H9 (cell line): ENCODE measurements at places on chromosomes 12 and 14.

DNA sequence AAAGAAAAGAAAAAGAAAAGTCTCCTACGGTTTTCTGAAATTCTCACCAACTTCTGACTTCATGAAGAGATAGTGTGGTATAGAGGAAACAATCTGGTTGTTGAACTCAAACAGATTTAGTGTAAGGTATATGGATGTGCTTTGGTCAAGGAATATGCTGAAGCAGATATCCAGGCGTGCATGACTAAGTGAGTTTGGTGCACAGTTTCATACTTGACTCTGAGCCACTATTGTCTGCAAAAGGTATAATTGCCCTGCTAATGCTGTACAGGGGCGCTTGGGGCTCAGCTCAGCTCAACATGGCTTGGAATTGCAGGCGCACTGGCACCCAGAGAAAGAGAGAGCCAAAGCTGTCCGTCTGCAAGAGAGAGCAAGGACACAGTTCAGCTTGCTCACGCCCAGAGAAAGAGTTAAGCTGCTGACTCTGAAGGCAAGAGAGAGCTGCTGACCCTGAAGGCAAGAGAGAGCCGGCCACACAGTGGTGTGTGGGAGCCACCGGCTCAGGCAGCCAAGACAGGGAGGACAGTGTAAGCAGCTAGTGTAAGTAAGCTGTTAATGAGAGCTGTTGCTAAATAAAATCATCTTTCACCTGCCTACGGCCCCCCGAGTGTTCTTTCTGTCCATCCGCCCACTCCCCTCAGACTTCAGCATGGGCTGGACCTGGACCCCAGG, 66.4 kb upstream of the SLC38A4 start:
- DNase-seq: no peak

- no peak for DNase-seq
Measured at GRCh38 chr12:99063182-99063581, 418.1 kb downstream of the APAF1 start.

DNA sequence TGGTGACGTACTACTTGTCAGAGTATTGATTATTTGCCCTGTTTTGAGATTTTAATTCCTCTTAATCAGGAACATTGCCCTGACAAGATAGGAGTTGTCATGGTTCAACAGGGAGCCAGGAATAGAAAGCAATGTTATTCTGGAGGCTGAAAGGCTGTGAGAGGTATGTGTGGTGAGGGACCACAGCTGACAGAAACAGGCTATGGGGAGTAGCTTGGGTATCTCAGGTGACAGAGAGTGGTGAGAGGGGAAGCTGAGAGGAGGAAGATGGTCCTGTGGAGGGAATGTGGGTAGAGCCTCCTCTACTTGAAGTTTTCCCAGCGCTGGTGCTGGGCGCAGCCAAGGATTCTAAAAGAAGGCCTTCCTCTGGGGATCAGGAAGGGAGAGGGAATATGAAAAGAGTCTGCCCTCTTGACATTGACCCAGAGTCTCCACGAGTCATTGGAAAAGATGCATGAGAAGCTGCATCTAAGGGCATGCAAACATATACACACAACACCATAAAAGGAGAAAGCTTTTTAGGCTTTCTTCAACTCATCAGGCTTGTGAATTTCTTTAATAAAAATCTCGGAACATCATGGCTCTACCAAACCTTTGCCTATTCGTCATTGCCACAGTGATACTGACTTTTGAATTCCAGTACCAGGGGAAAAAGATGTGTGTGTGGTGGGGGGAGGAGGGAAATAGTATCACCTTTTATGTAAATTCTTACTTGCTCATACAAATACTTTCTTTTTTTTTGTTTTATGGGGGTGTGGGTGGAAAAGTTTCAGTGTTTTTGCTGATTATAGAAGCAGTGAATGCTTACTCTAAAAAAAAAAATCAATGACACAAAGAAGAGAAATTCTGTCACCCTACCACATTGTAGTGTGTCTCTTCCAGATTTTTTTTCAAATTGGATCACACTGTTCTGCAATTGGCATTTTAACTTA, 39.9 kb upstream of the DHRS7 start:
- DNase-seq: no peak

GRCh38 chr12:121803861-121804416, at the start of gene SETD1B:
SETD1B (plus strand) TSS chr12:121804009; CDS start chr12:121804738, 729 bp downstream.
- no peak for DNase-seq

DNA sequence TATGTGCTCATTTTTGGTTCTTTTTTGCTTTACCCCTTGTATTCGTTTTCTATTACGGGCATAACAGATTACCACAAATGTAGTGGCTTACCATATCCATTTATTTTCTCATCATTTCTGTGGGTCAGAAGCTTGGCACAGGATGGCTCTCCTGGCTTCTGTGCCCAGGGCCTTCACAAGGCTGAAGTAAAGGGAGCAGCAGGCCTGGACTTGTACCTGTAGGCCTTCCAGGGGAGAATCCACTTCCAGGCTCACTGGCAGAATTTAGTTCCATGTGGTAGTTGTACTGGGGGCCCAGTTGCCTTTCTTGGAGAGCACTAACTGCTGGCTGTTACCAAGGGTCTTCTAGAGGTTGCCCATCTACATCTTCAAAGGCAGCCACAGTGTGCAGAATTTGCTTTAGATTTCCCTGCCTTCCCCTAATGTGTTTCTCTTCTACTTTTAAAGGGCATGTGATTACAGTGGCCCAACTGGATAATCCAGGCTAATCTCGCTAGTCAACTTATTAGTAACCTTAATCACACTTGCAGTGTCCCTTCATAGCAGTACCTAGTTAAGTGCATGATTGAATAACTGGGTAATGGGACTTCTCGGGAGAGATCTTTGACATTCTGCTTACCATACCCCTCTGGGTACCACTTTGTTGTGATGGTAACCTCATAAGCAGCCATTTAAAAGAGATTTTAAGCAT, 67.0 kb downstream of the CRADD start:
- no peak for DNase-seq

- DNase-seq: no peak
Measured at GRCh38 chr14:106347890-106348755, 821.7 kb downstream of the TMEM121 start.

GRCh38 chr12:76714415-76714814, 49.5 kb upstream of the ZDHHC17 start:
- no peak for DNase-seq

GRCh38 chr12:6554168-6555017, 1.4 kb downstream of the IFFO1 start:
- DNase-seq: peak; percentile 96

DNA sequence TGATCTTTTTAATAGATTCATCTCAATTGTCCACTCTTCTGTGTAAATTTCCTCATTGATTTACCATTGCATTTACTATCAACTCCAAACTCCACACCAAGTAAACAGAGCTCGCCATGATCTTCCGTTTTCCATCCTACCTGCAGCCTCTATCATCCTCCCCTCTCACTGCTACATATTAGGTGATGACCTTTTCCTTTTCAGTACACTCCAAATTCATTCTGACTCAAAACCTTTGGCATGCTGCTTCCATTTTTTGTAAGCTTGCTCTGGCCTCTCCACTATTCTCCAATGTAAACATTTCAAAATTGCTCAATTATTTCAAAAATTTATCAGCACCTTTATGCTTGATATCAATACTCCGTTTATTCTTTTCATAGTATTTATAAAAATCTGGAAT, 40.2 kb upstream of the PZP start:
- DNase-seq: no peak

DNA sequence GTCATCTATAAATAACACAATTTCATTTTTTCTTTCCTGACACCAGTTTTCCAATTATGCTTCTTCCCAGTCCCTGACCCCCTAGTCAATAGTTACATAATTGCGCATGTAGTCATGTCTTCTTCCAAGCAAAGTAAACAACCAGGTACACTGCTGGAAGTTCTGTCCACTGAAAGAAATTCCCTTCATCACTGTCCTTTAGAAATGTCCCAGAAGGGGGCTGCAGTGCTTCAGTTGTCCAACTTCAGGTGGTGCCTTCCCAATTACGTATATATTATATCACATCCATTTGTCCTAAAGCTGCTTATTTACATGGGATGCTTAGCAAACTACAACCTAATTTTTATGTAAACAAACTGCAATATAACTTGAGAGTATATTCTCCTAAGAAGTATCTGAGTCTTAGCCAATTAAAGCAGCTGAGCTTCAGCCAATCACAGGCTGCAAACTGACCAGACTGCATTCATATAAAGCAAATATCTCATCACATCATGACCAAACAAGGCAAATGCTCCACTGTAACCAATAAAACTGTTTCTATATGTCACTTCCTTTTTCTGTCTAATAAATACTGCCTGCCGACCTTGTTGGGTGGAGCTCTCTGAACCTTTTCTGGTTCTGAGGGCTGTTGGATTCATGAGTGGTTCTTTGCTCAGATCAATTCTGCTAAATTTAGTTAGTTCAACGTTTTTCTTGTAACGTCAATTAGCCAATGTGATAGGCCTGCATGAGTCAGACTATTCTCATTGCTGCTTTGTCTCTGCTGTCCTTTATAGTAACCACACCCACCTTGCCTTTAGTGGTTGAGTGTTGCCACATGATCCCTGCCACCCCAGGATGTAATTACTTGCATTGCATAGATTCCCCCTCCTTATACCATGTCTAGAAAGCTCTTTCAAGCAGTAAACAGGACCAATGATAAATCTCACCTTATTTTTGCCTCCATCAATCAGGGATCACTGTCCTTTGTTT, 239.3 kb downstream of the ALG10B start:
- no peak for DNase-seq

DNA sequence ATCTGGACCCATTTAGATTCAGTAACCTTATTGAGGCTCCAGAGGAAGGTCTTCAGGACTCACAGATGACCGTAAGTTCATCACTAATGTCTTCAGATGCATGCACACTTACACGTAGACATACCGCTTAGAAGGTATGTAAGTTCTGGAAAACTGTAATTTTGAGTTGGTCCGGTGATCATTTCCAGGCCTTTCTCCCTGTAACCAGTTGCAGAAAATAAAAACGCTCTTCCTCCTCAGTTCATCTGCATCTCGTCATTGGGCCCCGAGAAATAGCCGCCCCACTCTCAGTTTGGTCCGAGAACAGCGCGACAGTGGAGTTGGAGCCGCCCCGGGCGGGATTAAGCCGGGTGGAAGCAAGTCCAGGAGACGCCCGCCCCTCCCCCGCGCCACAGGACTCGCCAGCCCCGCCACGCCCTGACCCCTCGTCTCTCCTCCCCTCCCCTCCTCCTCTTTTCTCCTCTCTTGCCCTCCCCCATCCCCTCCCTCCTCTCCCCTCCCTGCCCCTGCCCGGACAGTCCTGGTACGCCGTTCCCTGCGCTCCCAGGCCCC, 83.7 kb downstream of the TNFAIP2 start:
- peak; percentile 80 for DNase-seq

GRCh38 chr12:123645878-123646277, 12.2 kb downstream of the GTF2H3 start:
- no peak for DNase-seq

GRCh38 chr14:103122947-103123633, at the start of gene TNFAIP2:
TNFAIP2 (plus strand) TSS chr14:103123461; CDS start chr14:103126458, 2,997 bp downstream.
- peak; percentile 82 for DNase-seq

DNA sequence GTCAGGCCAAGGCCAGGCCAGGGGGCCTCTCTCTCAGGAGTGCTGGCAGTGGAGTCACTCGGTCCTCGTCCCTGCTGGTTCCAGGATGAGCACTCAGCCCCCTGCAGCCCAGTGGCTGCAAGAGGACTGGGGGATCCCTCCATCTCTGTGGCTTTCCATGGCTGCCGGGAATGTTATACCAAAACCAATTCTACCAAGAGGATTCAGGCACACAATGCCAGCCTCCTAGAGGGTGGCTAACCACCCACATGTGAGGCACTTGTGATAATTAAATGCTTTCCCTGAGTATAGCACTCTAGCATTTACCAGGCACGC, 21.9 kb downstream of the ASB2 start:
- no peak for DNase-seq

GRCh38 chr12:111775205-111776193, 8.8 kb downstream of the ALDH2 start:
- no peak for DNase-seq

- DNase-seq: no peak
Measured at GRCh38 chr12:11731042-11731357, 81.5 kb downstream of the ETV6 start.

GRCh38 chr12:52352951-52353350, 14.3 kb downstream of the KRT85 start:
- no peak for DNase-seq

GRCh38 chr14:54931598-54932340, 29.1 kb upstream of the GCH1 start:
- DNase-seq: no peak

DNA sequence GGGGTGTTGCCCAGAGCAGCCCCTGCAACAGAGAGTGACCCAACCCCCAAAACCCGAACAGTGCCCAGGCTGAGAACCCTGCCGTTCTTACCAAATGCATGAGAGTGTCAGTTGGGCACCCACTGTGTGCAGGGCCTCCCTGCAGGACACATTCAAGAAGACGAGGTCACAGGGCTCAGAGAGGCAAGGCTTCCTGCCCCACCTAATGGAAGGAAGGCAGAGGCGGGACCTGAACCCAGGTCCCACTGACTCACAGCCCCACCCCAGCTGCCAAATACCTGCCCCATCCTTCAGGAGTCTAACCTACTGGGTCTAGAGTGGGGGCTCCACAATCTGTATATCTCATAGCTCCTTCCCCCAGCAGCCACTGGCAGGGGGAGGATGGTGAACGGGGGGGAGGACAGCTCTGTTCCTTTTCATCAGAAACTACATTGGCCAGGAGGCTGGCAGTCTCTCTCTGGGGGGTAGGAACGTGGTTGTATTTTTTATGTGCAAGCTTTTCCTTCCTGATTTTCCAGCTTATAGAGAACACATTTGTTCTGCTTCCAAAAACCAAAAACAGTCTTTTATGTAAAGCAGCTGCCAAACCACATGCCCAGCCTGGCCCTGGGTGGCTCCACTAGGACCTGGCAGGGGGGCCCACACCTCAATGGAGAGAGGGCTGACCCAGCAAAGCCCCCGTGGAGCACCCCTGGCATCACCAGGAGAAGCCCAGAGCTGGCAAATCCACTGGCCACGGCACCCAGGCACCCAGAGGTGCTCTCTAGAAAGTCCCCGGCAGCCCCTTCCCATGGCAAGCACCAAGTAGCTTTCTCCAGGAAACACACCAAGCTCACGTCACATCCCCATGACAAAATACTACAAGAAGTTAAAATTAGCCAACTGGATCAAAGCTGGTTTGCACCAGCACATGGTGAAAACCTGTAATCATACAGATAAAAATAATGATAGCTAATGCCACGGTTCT, 17.0 kb downstream of the NCOR2 start:
- DNase-seq: no peak

DNA sequence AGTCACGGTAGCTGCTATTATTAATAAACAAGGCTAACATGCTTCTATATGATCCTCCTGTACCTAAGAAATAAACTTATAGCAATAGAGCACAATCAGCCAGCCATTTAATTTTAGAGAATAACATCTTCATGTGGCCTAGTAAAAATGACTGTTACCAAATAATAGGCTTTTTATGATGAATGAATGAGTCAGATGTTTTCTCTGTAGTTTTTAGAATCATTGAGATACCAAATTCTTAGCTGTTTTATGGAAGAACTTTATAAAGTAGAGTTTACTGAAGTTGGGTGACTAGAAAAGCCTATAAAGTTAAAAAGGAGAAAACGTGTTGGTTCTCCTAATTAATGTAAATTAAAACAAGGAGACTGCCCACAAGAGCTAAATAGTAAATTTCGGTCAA, 40.7 kb downstream of the WNK1 start:
- DNase-seq: no peak
